NCI-H146 (cell line): ENCODE measurements at places on chromosomes 1 and 21.

DNA sequence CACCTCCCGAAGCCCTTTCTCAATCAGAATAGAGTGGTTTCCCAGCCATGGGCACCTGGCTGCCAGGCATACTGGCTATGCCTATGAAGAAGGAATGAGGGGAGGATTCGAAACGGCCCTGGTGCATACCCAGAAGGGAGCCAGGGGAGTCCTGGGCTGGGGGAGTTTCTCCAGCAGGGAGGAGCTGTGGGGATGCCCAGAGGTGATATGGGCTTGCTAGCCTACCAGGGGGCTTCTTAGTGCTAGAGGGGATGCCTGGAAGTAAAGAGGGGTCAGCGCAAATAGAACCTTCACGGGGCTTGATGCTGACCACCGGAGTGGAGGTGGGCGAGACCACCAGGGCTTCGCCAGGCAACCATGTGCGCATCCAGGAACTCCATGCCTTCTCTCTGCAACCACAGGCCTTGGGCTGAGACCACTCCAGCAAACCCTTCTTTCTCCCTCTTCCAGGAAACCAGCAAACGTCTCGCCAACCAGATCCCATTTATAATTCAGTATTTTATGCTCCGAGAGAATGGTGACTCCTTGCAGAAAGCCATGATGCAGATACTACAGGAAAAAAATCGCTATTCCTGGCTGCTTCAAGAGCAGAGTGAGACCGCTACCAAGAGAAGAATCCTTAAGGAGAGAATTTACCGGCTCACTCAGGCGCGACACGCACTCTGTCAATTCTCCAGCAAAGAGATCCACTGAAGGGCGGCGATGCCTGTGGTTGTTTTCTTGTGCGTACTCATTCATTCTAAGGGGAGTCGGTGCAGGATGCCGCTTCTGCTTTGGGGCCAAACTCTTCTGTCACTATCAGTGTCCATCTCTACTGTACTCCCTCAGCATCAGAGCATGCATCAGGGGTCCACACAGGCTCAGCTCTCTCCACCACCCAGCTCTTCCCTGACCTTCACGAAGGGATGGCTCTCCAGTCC lies 18.2 kb upstream of the MX1 start:
- DNase-seq, result no peak

DNA sequence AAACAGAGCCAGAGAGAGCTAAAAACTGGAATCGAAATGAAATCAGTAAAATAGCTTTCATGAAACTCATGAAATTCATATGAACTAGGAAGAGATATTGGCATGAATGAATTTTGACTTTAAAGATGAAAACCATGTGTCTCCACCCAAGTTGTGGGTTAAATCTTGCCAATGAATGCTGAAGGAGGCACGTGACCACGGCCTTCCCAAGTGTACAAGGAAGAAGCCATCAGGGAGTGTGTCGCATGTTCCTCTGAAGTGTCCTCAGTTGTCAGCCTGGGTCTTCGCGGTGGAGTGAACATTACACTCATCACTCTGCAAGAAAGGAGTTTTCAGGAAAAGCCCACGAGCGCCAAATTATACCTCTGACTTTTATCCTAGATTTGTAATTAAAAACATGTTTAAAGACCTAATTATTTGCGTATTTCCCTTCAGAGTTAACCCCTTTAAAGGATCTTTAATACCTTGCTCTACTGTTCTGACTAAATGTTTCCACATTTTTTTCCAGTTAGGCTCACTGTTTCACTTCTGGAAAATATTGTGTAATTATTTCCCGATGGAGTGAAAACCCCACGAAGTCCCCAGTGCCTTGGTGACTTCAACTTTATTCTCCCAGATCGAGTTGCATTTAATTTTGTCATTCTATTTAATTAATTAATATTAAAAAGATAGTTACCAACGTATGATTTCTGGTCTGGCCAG lies 118.3 kb downstream of the DHRS3 start:
- no peak for DNase-seq

DNA sequence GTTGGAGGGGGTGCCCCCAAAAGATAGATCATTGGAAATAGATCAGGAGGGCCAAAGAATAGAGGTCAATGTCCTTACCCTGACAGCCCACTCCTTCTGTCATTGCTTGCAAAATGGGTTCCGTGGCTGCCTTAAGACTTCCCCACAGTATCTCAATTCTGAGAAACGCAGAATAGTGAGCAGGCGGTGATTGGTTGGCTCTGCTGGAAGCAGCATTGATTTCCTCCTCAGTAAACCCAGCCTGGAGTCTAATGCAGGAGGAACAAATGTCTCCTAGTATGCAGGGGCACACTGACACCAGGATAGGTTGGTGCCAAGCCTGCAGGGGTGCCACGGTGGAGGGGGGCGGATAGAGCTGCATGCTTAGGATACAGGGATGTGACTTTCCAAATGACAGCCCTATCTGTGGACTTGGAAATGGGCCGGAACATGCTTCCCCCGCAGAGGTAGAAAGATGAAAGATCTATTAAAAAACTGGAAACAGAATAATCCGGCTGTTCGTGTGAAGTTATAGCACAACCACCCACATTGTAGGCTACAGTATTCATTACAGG lies 76.9 kb downstream of the BRINP2 start:
- no peak for DNase-seq

GRCh38 chr1:201531551-201532425 lies 7.1 kb upstream of the NAV1 start:
- peak; percentile 91 for DNase-seq

- DNase-seq, result no peak
Observed at GRCh38 chr1:40270152-40270834, 12.3 kb downstream of the ZMPSTE24 start.

DNA sequence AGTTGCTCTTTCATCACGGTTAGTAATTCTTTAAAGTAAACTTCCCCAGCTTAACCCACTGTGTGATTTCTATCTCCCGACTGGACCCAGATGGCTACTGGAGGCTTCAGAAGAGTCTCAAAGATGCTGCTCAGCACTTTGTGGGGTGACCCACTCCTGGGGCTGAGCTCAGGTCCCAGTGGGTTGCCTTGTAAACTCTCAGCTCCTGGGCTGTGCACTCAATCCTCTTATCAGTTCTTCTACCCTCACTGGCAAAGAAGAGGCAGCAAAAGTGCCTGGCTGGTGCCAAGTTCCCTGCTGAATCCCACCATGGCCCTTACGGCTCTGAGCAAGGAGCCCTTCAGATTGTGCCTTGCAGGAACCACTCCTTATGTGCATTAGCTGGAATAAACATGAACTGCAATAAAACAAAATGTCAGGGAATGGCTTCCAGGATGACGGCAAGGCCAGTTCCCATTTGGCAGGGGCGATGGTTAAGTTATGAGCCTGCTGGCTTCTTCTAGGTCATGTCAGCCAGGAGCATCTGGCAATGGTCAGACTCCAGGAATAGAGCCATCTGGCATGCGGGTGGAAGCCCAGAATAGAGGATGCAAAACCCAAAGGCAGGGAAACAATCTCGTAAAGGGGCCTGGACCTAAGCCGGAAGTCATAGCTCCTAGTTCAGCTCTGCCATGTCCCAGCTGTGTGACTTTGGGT lies 6.8 kb downstream of the MYOC start:
- no peak for DNase-seq

- no peak for DNase-seq
Observed at GRCh38 chr1:18326211-18326897, 154.4 kb upstream of the KLHDC7A start.

DNA sequence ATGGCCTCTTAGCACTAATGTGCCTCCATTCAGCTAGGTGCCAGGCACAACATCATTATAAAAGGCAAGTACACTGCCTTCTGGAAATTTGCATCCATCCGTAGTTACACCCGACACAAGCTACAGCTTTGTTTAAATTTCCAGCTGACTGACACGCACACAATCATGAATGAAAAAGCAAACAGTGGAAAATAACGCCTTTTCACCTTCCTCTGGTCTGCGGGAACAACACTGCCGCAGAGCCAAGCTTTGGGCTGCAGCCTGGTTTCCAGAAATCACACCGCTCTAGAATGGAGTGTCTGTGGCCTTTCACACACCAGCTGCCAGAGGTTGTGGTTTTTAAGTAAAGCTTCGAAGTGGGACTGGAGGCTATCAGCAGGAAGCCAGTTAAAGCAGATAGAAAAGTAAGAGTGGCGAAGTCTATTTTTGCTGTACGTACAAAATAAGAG lies 142.8 kb upstream of the COA6 start:
- no peak for DNase-seq

DNA sequence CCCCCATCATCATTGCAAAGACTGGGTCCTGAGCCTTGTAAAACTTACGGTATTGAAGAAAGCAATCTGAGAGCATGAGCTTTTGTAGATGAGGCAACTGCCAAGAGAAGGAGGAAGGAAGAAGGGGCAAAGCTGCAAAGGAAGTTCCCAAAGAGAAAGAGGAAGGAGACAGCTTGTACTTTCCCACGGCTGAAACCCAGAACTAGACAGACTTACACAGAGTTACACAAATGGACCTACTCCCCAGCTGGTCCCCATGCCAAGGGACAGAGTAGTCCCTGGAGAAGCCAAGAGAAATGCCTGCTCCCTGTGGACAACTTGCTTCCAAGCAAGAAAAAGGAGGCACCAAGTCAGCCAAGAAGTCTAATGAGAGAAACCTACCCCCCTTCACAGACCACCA lies 22.6 kb downstream of the SLC5A9 start:
- no peak for DNase-seq

GRCh38 chr1:235313262-235313661 lies 14.7 kb downstream of the ARID4B start:
- no peak for DNase-seq

DNA sequence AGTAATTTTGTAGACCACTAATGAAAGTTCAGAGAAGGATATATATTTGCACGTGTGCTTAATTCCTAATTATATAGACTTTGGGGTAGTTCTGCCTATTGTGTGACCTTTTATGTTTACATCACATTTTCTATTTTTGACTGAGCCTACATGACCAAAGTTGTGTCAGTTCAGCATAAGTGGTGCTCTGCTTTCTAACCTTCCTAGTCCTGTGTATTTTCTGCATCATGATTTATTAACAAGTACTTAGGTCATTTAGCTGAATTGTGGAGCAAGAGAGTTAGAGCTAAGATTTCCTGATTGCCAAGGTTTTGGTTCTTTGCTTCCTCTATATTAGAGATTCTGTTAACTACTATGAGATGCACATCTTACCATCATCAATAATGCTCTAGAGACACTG lies 176.0 kb downstream of the C1orf21 start:
- no peak for DNase-seq

GRCh38 chr1:236381565-236382158 lies 12.4 kb upstream of the EDARADD start:
- DNase-seq, result no peak

DNA sequence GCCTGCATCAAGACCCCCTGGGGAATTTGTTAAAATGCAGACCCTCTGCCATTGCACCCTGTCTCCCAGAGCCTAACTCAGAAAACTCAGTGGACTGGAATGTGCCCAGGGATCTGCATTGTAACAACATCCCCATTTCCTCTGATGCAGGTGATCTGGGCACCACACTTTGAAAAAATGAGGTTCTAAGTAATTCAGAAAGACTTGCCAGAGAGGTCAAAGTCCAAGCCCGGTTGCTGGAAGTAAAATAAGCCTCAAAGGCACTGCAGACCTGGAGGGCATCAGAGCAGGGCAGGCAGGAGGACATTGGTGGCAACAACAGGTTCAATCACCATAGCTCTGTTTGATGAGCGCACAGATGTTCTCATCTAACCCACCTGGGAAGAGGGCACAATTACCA lies 90.7 kb downstream of the SYT2 start:
- DNase-seq, result no peak

DNA sequence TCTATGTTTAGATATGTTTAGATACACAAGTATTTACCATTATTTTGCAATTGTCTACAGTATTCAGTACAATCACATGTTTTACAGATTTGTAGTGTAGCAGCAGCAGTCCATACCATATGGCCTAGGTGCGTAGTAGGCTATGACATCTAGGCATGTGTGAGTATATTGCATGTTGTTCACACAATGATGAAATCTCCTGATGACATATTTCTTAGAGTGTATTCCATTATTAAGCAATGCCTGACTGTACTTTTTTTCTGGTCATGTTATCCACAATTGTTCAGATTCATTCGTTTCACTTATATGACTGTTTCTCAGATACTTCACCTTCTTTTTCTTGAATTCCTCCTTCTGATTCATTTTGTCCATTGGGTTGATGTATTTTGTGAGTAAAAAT lies 9.9 kb upstream of the BACE2 start:
- no peak for DNase-seq

DNA sequence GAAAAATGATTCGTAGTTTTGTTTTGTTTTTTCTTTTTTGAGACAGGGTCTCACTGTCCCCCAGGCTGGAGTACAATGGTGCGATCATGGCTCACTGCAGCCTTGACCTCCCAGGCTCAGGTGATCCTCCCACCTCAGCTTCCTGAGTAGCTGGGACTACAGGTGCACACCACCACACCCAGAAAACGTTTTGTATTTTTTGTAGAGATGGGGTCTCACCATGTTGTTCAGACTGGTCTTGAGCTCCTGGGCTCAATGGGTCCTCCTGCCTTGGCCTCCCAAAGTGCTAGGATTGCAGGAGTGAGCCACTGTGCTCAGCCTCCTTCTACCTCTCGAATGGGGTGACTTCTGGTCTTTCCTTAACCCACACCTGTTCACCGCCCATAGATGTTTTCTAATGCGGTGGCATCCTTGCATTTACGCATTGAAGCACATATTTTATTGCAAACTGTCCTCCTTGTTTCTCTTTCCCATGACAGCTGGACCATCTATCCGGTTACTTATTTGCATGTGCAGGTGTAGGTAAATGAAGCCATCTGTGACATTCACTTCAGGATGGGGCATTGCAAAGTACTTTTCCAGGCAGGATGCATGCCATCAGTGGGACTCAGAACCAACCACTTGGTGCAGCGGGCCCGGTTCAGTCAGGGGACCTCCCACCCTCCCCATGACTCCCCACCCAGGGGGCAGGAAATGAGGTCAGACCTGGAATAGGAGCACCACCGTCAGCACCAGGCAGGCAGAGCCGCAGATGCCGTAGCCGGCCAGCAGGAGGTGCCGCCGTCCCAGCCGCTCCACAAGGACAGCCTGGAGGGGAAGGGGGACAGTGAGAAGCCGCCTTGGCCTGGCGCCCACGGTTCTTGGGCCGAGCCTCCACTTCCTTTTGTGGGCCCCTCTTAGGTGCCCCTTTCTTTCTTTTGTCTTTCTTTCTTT lies 16.5 kb downstream of the SLC2A7 start:
- DNase-seq, result no peak

DNA sequence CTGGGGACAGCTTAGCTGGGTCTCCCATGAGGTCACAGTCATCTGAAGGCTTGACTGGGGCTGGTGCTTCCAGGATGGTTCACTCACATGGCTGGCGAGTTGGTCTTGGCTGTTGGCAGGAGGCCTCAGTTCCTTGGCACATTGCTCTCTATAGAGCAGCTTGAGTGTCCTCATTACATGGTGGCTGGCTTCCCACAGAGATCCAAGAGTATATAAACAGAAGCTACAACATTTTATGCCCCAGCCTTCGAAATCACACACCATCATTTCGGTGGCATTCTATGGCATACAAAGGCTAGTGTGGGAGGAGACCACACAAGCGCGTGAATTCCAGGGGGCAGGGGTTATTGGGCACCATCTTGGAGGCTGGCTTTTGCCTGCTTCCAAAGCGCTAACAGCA lies 63.0 kb downstream of the ALPL start:
- no peak for DNase-seq
